Spinal cord (tissue), 10 donors: ENCODE measurements at places on chromosomes 7 and 10. TPM values are rescaled to one million over a fixed set of nuclear protein-coding genes. Genes with fewer than 3 reads are reported as not detected.

Gene ING3
- total RNA-seq, result 25.8 TPM

Gene GPER1
- 12.2 TPM for total RNA-seq

Gene WDR11
- total RNA-seq, result 77.6 TPM

Gene TMEM270
- not detected for total RNA-seq

Gene CLEC2L
- 14.9 TPM for total RNA-seq

Gene CDK13
- total RNA-seq, result 94.7 TPM

Gene GIMAP6
- total RNA-seq, result 24.8 TPM

Gene OR2A42
- total RNA-seq, result 0.06 TPM

Gene SVOPL
- 1.2 TPM for total RNA-seq

Gene NPTX2
- 9.8 TPM for total RNA-seq

Gene PTPN20
- 20.0 TPM for total RNA-seq

Gene AGR2
- 10.1 TPM for total RNA-seq

Gene NEBL
- 103 TPM for total RNA-seq

Gene BLNK
- total RNA-seq, result 7.7 TPM

Gene KAZALD1
- total RNA-seq, result 10.0 TPM

Gene FANK1
- 19.1 TPM for total RNA-seq

Gene SORCS3
- total RNA-seq, result 3.7 TPM

Gene ADAP1
- total RNA-seq, result 65.6 TPM

Gene LAMB4
- 0.50 TPM for total RNA-seq

Gene NEUROG3
- not detected for total RNA-seq

Gene GIMAP5
- 20.1 TPM for total RNA-seq

Gene POMZP3
- 5.0 TPM for total RNA-seq

Gene FAM25G
- not detected for total RNA-seq

Gene CCL26
- 1.4 TPM for total RNA-seq

Gene PDK4
- total RNA-seq, result 24.5 TPM

Gene ESYT2
- total RNA-seq, result 73.9 TPM

Gene KLF14
- total RNA-seq, result not detected

Gene SLC39A12
- total RNA-seq, result 46.9 TPM

Gene GIMAP7
- total RNA-seq, result 13.2 TPM

Gene TRPV6
- 0.10 TPM for total RNA-seq

Gene PKD2L1
- total RNA-seq, result 0.33 TPM

Gene PBLD
- 7.9 TPM for total RNA-seq

Gene GNGT1
- not detected for total RNA-seq

Gene IGF2BP3
- 31.1 TPM for total RNA-seq

Gene TPST1
- total RNA-seq, result 59.6 TPM

Gene THNSL1
- 8.7 TPM for total RNA-seq

Gene FZD8
- 21.2 TPM for total RNA-seq

Gene CPA2
- not detected for total RNA-seq

Gene GBX1
- 2.4 TPM for total RNA-seq

Gene NCF1
- 2.8 TPM for total RNA-seq

Gene CUZD1
- 0.88 TPM for total RNA-seq

Gene GPR26
- 7.6 TPM for total RNA-seq

Gene MKI67
- 9.3 TPM for total RNA-seq

Gene CYP3A4
- total RNA-seq, result not detected

Gene PGAM2
- total RNA-seq, result 3.5 TPM

Gene ASZ1
- total RNA-seq, result not detected

Gene NUTM2E
- total RNA-seq, result 0.88 TPM

Gene ELFN1
- 8.2 TPM for total RNA-seq

Gene CHST12
- total RNA-seq, result 3.6 TPM

Gene ELMO1
- 87.1 TPM for total RNA-seq

Gene SORBS1
- 95.1 TPM for total RNA-seq

Gene ZNF655
- total RNA-seq, result 76.5 TPM

Gene LRRC17
- total RNA-seq, result 299 TPM

Gene CFAP69
- 17.5 TPM for total RNA-seq

Gene DUSP5
- total RNA-seq, result 11.2 TPM

Gene SFRP4
- total RNA-seq, result 82.7 TPM
